ENCODE measurements at places on chromosomes 16 and 17. TPM values are rescaled to one million over a fixed set of nuclear protein-coding genes. Genes with fewer than 3 reads are reported as not detected.

- no peak for DNase-seq
Observed at GRCh38 chr17:64067657-64068056, 47.2 kb upstream of the ICAM2 start.

GRCh38 chr16:4859190-4859899 is 12.1 kb downstream of the UBN1 start:
- DNase-seq, result no peak

GRCh38 chr16:25210758-25211157 is 6.0 kb upstream of the AQP8 start:
- DNase-seq, result peak; percentile 46

- peak; percentile 41 for DNase-seq
Observed at GRCh38 chr16:14502932-14503741, 126.9 kb downstream of the PARN start.

- no peak for DNase-seq
Observed at GRCh38 chr17:31226950-31227349, 70.1 kb downstream of the OMG start.

DNA sequence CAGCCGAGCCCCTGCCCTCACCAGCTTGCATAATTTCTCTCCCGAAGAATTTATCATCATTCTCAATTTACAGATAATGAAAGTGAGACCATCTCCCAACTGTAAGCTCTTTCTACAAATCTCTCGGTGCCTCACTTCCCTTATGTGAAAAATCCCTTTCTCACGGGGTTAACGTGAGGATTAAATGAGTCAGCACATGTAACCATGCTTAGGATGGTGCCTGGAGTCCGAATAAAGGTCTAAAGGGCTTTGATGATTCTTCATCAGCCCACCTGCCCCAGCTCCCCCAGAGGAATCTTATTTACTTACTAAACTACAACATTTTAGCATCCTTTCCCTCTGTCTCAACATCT is 24.8 kb upstream of the PIK3R6 start:
- no peak for DNase-seq

GRCh38 chr17:869567-870525 is 87.7 kb downstream of the MRM3 start:
- peak; percentile 83 for DNase-seq

- DNase-seq, result peak; percentile 14
Observed at GRCh38 chr17:62933501-62934385, 32.3 kb upstream of the TANC2 start.

DNA sequence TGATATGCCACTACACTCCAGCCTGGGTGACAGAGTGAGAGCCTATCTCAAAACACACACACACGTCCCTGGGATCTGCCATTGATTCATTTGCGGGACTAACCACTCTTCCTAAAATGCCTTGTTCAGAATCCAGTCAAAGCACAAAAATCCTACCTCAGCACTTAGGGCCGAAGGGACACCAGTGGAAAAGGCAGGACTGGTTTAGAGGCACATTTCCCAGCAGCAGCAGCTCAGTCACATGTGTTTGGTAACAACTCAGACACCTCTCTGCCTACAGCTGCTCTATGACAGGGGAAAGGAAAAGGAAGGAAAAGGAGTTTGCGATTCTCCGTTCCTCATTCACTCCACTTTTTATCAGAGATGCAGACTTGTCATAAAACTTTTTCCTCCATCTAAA is 12.2 kb downstream of the KNOP1 start:
- DNase-seq, result no peak

DNA sequence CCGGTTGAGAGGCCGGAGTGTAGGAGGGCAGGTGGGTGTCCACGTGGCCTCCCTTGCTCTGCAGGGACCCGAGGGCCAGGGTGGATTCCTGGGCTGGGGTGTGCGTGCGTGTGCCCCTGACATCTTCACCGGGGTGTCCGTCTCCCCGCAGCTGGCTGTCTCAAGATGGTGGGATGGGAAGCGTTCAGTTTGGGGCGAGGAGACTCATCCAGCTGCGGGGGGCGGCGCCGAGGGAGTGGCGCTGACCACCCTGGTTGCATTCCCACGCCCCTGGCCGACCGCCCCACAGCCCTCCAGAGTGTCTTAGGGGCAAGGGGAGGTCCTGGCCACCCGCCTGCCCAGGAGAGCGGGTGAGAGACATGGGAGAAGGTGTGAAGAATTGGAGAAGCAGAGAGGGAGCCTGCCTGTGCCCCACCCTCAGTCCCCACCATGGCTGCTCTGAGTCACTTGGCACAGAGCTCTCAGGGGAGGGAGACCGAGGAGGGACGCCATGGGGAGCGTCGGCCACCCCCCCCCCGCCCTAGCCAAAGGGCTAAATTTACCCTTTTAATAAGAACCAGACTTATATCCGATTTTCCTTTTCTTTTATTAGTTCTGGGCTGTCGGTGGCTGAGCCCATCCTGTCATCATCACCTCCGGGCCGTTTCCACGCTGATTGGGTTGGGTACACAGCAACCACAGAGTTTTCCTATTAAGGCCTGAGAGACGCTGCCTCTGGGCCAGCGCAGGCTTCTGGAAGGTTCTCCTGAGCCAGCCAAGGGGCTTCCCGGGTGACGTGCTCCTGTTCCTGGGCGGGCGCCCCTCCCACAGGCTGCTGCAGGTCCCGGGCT is 22.0 kb downstream of the BAHCC1 start:
- peak; percentile 78 for DNase-seq

DNA sequence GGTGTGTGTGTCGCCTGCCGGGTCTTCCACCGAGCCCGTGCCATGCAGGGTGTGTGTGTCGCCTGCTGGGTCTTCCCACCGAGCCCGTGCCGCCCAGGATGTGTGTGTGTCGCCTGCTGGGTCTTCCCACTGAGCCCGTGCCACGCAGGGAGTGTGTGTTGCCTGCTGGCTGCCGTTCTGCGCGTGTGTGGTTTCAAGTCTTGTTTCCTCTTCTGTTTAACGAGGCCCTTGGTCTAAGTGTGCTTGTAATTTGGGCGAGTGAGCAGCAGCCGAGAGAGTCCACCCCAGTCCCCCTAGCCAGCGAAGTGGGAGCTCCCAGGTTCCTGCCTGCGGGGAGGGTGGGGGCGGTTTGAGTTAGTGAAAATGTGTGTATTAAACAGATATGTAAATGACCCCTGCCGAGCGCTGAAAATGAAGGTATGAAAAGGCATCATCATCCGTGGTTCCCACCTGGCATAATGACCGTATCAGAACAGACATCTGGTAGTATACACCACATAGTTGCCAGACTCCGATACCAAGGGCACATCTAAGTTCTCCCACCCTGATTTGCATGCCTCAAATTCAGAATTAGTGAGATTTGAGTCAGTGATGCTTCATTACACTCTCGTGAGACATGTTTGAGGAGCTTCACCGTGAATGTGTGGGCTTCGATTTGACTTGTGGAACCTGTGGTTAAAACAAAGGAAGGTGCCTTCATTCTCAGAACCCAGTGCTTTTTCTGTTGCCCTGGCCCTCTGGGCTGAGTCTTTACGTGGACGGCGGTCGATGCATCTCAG is 114.5 kb upstream of the CHMP6 start:
- no peak for DNase-seq

DNA sequence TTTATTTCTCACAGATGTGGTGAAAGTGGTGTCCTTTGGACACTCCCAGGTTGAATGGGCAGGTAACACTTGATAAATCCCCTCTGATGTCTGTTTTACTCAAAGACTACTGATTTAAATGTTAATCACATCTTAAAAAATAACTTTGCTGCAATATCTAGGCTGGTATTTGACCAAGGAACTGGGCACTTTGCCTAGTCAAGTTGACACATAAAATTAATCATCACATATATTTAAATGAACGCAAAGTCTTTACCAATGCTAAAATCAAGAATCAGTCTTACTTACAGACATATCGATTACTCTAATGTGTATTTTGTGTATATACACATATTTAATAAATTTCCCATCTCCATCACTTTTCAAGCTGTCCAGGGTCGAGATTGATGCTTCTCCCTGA is 7.0 kb downstream of the MT2A start:
- DNase-seq, result peak; percentile 58

GRCh38 chr16:48481211-48481610 is 96.0 kb upstream of the SIAH1 start:
- DNase-seq, result no peak

GRCh38 chr16:74830648-74831047 is 56.0 kb upstream of the FA2H start:
- DNase-seq, result no peak

- no peak for DNase-seq
Observed at GRCh38 chr17:80753685-80754345, 209.2 kb downstream of the RPTOR start.

- DNase-seq, result no peak
Observed at GRCh38 chr17:38994026-38994425, 26.8 kb upstream of the FBXO47 start.

DNA sequence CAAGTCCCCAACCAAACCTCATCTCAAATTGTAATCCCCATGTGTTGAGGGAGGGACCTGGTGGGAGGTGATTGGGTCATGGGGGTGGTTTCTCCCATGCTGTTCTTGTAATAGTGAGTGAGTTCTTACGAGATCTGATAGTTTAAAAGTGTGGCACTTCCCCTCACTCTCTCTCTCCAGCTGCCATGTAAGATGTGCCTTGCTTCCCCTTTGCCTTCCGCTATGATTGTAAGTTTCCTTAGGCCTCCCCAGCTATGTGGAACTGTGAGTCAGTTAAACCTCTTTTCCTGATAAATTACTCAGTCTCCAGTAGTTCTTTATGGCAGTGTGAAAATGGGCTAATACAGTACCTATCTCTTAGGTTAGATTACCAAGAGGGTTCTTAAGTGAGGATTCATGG is 5.8 kb downstream of the PMFBP1 start:
- no peak for DNase-seq

DNA sequence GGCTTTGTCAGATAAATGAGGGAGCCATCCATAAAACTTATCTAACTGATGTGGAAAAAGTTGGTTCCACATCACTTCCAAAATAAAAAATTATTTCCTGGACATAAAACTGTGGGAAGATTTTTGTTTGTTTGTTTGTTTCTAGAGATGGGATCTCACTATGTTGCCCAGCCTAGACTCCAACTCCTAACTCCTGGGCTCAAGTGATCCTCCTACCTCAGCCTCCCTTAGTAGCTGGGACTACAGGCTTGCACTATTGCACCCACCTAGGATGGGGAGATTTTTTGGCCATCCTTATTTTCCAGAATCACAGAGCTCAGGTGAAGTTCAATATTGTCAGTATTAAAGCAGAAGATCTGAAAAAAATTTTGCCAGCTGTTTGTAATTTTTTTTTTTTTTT is 23.8 kb upstream of the SMG8 start:
- no peak for DNase-seq

GRCh38 chr16:76500006-76500405 is 222.8 kb downstream of the CNTNAP4 start:
- no peak for DNase-seq

GRCh38 chr16:48960830-48961229 is 320.8 kb downstream of the CBLN1 start:
- no peak for DNase-seq

- DNase-seq, result peak; percentile 59
Observed at GRCh38 chr17:15981646-15982580, 17.6 kb downstream of the ZSWIM7 start.

GRCh38 chr17:633641-634101 is 81.0 kb downstream of the VPS53 start:
- peak; percentile 98 for DNase-seq

LDHD gene
- 0.18 TPM for total RNA-seq

CDH3 gene
- not detected for total RNA-seq

AIPL1 gene
- total RNA-seq, result not detected

CMC2 gene
- total RNA-seq, result 21.5 TPM

CD300H gene
- total RNA-seq, result not detected

ADAT1 gene
- 65.1 TPM for total RNA-seq

MYH13 gene
- not detected for total RNA-seq

MEIOC gene
- not detected for total RNA-seq

SLC12A3 gene
- not detected for total RNA-seq

STX1B gene
- total RNA-seq, result 2.3 TPM

KRTAP4-3 gene
- not detected for total RNA-seq

SPNS3 gene
- not detected for total RNA-seq

KCNAB3 gene
- total RNA-seq, result not detected
